ENCODE measurements at places on chromosomes 12 and 14. TPM values are rescaled to one million over a fixed set of nuclear protein-coding genes. Genes with fewer than 3 reads are reported as not detected.

GRCh38 chr14:56098021-56098420 is 20.2 kb upstream of the PELI2 start:
- DNase-seq = no peak

LHX5 gene
- not detected for total RNA-seq

RDH12 gene
- total RNA-seq = not detected

DNA sequence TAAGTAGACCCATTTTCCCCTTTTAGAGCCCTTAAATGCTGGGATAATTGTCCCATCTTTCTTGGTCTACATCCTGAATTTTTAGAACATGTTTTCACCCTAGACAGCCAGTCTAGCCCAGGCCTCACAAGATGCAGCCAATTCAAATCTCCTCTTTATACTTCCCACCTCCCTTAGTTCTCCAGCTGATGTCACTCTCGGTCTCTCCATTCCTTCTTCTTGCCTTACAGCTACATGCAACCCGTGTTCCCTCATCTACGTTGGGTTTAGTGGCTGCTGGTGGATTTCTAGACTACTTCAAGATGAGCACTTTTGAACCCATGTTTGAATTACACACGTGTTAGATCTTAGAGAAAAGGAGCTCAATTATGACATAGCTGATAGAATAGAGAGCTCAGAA is 132.0 kb downstream of the PPM1H start:
- no peak for DNase-seq

ASCL1 gene
- total RNA-seq = not detected

- no peak for DNase-seq
Measured at GRCh38 chr14:90442388-90442787, 45.6 kb downstream of the CALM1 start.

ATP5F1B gene
- 2,154 TPM for total RNA-seq

GRCh38 chr14:68546839-68547238 is 246.0 kb downstream of the ZFP36L1 start:
- no peak for DNase-seq

GRCh38 chr12:89733579-89734201 is 25.1 kb upstream of the ATP2B1 start:
- no peak for DNase-seq

TMEM233 gene
- 1.2 TPM for total RNA-seq

- no peak for DNase-seq
Measured at GRCh38 chr14:41521891-41522290, 84.8 kb upstream of the LRFN5 start.

DNA sequence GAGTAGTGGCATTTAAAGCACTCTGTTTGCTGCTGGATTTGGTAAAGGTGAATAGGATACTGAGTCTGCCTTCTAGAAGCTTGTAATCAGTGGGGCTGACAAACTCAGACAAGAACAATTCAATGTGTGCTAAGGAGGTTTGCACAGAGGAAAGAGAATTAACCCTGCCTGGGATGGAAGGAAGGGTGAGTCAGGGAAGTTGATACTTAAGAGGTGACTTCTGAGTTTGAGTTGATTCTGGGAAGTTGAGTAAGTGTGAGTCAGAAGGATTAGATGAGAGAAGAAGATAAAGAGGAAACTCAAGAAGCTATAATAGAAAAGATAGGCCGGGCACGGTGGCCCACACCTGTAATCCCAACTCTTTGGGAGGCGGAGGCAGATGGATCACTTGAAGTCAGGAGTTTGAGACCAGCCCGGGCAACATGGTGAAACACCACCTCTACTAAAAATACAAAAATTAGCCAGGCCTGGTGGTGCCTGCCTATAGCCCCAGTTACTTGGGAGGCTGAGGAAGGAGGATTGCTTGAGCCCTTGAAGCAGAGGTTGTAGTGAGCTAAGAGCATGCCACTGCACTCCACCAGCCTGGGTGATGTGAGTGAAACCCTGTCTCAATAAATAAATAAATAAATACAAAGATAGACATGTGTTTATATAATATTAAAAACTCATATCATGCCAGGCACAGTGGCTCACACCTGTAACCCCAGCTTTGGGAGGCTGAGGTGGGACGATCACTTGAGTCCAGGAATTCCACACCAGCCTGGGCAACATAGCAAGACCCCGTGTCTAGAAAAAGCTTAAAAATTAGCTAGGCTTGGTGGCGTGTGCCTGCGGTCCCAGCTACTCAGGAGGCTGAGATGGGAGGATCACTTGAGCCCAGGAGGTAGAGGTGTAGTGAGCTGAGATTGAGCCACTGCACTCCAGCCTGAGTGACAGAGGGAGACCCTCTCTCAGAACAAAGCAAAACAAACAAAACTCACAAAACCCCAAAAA is 126.8 kb upstream of the CPM start:
- DNase-seq = no peak

- no peak for DNase-seq
Measured at GRCh38 chr12:124232654-124232987, 62.3 kb upstream of the RFLNA start.

- no peak for DNase-seq
Measured at GRCh38 chr14:78010688-78011087, 159.5 kb upstream of the NRXN3 start.

- DNase-seq = no peak
Measured at GRCh38 chr12:4153343-4153892, 120.1 kb upstream of the CCND2 start.
